Hematopoietic multipotent progenitor cell treated with erythropoietin and hydrocortisone succinate and interleukin-3 and kit ligand, for 17 days (in vitro differentiated cells): ENCODE measurements at places on chromosomes 13 and 19.

DNA sequence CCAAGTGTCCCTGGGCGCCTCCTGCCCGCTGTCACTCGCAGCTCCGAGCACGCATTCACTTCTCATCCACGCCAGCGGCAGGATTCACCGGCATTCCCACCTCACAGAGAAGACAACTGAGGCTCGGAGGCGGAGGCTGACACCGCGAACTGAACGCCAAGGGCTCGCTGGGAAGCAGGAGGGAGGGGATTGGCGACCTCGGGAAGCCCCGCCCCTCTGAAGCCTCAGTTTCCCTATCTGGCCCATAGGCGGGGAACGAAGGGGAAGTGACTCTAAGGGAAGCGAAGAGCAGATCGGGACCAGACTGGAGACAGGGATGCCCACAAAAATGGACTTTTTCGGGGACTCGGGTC is 256 bp downstream of the MICOS13 start:
- DNase-seq: no peak

- no peak for DNase-seq
Measured at GRCh38 chr19:17950310-17951156, 16.4 kb upstream of the KCNN1 start.

DNA sequence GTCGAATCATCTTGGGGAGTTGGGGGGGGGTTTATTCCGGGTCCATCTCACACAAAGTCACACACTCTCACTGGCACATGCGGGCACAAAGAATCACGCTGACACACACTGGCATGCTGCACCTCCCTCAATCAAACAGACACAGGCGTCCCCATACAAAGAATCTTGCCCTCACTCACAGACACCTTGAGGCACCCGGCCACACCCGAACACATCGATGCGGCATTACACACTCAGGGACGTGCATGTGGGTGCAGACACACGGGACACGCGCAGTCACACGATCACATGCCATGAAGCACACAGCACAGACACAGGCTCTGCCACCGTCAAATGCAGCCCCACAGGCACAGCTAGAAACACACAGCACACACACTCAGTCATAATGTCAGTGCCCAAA is 7.8 kb downstream of the NFIX start:
- DNase-seq: no peak

- no peak for DNase-seq
Measured at GRCh38 chr13:44768239-44768638, 192.1 kb upstream of the TSC22D1 start.

GRCh38 chr19:44892932-44893331 is 1.9 kb downstream of the TOMM40 start:
- no peak for DNase-seq

GRCh38 chr19:51354103-51354741 is 12.0 kb downstream of the ETFB start:
- DNase-seq: no peak

DNA sequence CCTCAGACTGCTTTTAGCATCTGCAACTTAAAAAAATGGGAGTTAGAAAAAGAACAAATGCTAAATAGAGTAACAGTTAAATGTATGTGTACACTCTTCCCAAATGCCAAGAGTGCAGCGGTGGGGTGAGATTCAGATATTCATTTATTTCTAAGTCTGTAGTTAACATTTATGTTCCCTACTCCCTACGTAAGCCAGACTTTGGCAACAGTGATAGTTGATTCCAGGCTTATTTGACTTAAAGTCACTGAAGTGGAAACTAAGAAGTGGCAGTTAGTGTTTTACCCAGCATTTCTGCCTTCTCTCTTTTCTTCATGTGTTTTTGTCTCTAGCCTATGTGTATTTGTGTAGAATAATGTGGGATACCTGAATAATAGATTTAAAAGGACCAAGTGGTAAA is 4.5 kb downstream of the MIR17HG start:
- no peak for DNase-seq

DNA sequence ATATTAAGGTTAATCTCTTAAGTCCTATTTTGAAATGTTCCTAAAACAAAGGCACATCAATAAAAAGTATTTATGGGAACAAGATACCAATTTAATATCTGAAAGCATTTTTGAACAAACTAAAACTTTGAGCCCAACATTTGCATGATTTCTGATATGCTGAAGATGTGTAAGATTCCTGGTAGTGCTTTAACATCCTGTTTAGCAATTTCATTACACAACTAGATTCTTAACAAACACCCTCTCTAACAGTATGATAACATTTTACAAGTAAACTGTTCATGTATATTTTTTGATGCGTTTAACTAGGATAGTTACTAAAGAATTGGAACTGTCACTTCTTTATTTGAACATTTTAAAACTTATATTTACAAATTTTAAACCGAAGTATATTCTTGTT is 63.9 kb downstream of the DACH1 start:
- no peak for DNase-seq

- no peak for DNase-seq
Measured at GRCh38 chr19:5138606-5139582, 170.0 kb downstream of the KDM4B start.

GRCh38 chr19:44857837-44858236 is 11.7 kb downstream of the NECTIN2 start:
- no peak for DNase-seq

GRCh38 chr13:81762449-81762848 is 1421.5 kb upstream of the SPRY2 start:
- no peak for DNase-seq

DNA sequence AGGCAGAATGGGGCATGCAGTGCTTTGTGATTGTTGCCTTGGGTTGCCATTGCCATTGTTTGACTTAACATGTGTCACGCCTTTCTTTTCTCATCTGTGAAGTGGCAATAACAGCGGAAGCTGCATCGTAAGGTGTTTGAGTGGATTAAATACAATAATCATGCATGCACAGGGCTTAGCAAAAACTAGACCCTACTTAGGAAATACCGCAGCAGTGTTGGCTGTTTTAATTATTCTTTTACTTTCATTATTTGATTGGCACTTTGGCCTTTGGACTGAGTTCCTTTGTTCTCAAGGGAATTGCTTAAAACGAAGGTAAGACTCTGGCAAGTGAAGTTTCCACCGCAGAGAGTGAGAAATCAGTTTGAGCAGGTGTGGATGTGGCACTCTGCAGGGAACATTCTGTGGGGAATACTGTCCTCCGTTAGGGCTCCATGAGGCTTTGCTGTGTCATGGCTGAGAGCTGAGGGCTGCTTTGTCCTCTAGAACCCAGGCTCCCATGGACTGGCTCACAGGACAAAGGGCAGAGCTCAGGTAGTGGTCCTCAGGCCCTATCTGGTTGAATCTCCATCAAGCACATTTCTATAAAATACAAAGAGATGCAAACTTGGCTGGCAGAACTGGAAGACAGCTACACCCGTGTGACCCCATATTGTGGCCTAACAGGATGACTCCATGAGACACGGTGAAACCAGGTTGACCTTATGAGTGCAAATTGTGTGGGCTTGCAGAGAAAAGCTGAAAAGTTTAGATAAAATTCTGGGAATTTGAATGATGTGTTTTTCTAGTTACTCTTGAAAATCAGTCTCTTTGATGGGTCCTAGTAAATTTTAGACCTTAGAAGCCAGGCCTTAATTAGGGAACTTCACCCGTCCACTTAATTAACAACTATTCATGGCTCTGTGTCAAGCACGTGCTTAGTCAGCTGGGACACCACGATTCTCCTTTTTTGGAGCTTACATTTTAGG is 407.2 kb downstream of the KCNRG start:
- DNase-seq: no peak

DNA sequence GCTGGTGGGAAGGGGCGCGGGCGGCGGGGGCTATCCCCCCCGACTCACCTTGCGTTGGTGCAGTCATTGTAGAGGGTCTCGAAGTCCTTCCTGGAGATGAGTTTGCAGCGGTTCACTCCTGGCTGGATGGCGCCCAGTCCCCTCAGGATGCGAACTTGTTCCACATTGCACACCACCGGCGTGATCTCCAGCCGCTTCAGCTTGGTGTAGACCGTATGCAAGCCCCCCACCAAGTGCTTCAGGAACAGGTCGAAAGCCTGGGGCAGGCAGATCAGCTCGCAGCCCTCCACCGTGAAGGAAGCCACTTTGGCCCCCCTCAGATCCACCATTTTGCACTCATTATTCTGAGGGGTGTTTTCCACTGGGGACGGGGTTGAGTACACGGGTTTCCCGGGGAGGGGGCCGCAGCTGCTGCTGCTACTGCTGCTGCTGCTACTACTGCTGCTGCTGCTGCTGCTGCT is 1.1 kb downstream of the DACH1 start:
- no peak for DNase-seq

DNA sequence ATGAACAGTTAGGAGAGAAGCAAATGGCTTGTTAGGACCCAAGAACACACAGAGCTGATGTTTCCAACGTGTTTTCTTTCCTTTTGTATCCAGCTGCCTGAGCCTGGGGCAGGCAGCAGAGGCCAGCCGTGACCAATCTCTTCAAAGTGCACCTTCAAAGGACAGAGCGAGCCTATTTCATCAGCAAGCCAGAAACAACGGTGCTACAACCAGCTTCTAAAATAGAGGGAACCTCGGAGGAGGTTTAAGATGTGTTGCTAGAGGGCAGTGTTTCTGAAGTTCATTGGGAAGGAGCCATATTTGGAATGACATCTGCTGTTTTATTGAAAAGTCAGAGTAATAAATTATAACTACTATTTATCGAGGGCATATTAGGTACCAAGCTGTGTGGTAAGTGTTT is 56.2 kb upstream of the RFC3 start:
- DNase-seq: no peak

DNA sequence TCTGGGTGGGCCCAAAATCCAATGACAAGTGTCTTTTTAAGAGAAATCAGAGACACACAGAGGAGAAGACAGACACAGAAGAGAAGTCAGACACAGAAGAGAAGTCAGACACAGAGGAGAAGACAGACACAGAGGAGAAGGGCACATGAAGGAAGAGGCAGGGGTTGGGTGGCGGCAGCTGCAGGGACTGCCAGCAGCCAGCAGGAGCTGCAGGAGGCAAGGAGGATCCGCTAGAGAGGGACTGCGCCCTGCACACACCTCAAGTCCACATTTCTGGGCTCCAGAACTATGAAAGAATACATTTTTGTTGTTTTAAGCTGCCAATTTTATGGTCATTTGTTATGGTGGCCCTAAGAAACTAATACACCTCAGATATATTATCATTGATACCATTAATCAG is 140.6 kb downstream of the ZIC5 start:
- no peak for DNase-seq

GRCh38 chr13:21739771-21740170 is 68.9 kb downstream of the FGF9 start:
- DNase-seq: no peak

DNA sequence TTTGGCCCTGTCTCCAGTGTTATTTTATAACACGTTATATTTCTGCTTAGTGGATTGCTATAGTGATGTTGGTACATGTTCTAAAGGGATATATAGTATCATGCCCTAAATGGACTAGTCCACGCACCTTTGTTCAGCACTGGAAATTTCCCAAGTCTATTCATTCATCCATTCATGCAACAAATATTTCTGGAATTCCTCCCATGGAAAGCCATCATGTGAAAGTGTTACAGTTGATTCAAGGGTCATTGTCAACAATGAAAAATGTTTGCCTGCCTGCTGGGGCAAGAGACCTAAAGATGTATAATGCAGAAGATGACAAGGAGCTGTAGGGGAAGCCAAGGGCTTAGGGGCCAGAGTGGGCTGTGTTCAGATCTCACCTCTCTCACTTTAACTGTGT is 10.8 kb upstream of the HSPH1 start:
- no peak for DNase-seq
